Lung microvascular endothelial cell (primary cell): ENCODE measurements at places on chromosomes 11 and 22.

- DNase-seq: peak; percentile 25
These were observed 561 bp downstream of the PGM2L1 start for GRCh38 chr11:74397501-74398243.

GRCh38 chr11:45924927-45925326 is 2.5 kb downstream of the LARGE2 start:
- no peak for DNase-seq

GRCh38 chr11:46383974-46384701 is 2.7 kb downstream of the MDK start:
- no peak for DNase-seq

DNA sequence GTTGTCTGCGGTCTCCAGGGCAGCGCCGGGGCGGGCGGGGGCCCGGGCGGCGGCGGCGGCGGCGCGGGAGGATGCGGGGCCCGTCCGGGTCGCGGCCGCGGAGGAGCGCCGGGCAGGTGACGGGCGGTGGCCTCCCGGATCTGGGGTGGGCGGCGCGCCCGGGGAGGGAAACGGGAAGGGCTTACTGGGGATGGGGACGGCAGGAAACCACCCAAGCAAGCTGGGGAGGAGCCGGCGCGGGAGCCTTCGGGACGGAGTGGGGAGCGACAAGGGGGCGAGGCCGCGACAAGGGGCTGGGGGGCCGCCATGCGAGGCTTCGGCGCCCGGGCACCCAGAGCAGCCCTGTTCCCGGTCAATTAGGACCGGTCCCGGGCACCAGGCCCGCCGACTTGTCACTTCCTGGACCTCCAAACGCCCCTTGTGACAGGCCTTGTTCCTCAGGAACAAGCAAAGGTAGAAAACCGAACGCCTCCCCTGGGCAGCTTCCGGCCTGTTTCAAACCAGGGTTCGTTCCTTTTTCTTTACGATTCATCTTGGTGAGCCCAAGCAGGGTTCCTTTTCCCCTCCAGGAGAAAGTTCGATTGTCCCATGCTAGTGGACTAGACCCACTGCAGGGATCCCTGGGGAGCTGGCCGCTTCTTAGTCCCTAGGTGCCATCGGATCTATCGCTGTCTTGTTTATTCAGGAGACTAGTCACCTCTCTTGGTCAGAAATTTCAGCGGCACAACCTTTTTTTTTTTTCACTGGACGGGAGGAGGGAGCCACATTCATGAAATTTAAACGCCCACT is 492 bp downstream of the JHY start:
- peak; percentile 36 for DNase-seq

- DNase-seq: no peak
These were observed 106.7 kb downstream of the CCDC81 start for GRCh38 chr11:86481399-86481798.

- no peak for DNase-seq
These were observed 341.3 kb downstream of the AASDHPPT start for GRCh38 chr11:106418791-106419190.

DNA sequence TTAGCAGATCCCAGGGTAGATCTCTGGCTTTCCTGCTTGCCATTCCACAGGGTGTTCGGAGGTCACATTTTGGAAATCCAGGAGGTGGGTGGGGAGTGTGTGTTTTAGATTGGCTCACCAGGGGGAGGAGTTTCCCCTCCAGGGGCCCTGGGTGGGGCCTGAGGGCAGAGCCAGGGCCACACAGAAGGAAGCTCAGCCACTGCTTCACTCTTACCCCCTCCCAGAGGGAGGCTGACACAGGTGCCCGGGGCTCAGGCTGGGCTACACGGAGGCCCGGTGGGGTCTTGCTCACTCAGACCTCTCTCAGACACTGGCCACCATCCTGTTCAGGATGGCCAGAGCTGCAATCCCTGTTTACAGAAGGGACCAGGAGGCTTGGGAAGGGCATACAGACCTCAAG is 2.5 kb downstream of the WNT7B start:
- DNase-seq: no peak

GRCh38 chr11:104054911-104055529 is 18.6 kb downstream of the DDI1 start:
- DNase-seq: no peak

- DNase-seq: no peak
These were observed 82.6 kb downstream of the MICAL3 start for GRCh38 chr22:17941471-17942406.

- peak; percentile 23 for DNase-seq
These were observed 162.1 kb upstream of the RASSF10 start for GRCh38 chr11:12846786-12847615.

DNA sequence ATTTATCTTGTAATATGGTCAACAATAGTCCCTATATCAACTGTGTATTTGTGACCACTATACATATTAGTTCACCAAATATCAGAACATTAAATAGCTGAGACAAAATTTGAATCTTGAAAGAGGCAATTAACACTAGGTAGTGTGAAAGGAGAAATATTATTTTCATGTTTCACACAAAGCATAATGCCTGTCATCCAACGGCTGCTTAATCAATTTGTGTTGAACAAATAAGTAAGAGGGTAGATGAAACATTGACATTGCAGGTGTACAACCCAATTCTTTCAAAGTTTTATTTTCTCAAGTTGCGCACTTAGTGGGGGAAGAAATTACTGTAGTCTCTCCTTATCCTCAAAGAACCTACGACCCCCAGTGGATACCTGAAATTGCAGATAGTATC is 3.4 kb upstream of the OR8I2 start:
- DNase-seq: no peak

GRCh38 chr11:67073908-67074307 is 17.3 kb downstream of the RHOD start:
- no peak for DNase-seq

- no peak for DNase-seq
These were observed 417.6 kb downstream of the AASDHPPT start for GRCh38 chr11:106495046-106495445.

DNA sequence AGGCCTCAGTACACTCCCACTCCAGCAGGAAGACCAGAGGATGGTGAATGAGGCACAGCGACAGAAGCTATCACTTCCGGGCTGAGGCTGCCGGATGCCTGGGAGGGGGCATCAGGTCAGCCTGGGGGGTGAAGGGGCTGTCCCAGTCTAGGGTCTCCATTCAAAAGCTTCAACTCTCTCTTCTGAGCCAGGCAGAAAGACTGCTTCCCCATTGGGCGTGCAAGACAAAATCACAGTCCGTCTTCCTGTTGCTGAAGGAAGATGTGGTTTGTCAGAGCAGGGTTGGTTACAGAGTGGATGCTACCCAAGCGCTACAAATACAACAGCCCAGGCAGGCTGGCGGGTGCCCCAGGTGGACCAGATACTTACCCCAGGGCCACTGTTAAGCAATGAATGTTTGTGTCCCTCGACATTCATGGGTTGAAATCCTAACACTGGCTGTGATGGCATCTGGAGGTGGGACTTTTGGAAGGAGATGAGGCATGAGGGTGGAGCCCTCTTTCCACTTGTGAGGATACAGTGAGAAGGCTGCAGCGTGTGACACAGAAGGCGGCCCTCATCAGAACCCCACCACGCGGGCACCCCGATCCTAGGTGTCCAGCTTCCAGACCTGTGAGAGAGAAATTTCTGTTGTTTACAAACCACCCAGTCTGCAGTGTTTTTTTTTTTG is 12.0 kb downstream of the UPK3A start:
- no peak for DNase-seq

- DNase-seq: peak; percentile 90
These were observed 11.7 kb downstream of the SEC14L2 start for GRCh38 chr22:30408388-30409102.

GRCh38 chr11:1541474-1542204 is 30.4 kb downstream of the DUSP8 start:
- DNase-seq: no peak

GRCh38 chr11:81869351-81870065 is 864.2 kb downstream of the FAM181B start:
- DNase-seq: no peak

DNA sequence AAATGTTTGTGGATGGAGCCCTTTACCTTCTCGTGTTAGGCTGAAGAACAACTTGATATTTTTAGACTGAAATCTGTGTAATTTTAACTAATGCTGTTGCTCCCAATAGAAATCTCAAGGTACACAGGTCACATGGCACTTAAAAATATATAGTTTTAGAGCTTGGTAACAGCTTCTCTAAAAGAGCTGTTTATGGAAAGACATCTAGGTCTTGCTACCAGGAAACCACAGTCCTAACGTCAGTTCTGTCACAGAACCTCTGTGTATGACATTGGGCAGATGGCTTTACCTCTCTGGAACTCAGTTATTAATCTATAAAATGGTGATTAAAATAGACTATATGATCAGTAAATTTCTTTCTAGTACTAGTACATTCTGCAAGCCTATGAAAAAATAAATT is 35.4 kb downstream of the PAK1 start:
- no peak for DNase-seq

DNA sequence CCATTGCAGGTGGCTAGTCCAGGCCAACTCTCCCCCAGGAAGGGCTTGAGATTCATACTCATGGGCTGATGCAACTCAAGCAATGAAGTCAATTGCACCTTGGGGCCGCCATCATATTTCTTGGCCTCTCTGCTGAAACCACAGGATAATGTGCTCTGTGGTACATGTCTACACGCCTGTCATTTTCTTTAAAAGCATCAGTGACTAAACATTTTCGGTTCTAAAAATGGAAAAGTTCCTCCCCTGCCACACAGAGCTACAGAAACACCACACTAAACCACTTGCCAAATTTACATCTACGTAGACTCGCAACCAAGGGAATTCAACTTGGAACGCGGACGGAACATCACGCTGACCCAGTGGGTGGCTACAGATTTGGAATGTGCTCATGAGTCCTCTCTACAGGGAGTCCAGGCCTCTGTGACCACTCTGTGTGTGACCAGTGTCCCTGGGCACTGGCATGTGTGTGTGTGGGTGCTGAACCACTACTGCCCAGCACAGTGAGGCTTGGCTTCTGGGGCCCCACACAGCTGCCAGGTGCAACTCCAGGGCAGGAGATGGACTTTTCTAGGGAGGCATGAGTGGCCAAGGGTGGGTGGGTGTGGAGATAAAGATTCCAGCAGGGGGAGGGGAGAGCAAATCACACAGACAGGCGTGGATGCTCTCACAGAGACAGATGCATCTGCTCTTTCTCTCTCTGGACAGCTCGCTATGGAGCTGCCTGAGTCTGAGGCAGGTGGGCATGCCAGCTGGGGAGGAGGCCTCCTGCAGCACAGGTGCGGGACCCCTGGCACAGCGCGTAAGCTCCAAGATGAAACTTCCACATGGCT is 261.9 kb downstream of the CTTN start:
- DNase-seq: no peak
